ENCODE measurements at places on chromosomes 1 and 21.

DNA sequence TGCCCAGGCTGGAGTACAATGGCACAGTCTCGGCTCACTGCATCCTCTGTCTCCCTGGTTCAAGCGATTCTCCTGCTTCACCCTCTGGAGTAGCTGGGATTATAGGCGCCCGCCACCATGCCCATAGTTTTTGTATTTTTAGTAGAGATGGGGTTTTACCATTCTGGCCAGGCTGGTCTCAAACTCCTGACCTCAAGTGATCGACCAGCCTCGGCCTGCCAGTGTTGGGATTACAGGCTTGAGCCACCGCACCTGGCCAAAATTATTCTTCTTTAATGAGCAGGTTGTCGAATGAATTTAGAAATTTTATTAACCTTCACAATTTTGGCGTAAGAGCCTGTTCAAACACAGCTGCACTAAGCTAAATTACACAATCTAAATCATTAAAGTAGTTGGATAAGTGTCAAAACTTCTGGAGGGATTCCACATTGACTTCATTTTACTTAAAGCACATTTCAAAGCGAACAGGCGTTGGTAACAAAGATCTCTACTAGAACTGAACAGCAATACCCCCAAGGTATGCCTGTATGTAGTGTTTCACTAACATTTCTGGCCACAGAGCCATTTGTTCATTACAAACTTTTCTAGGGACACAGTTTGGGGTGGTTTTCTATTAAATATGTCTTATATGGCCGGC lies 5.2 kb upstream of the CTH start:
- no peak for DNase-seq

DNA sequence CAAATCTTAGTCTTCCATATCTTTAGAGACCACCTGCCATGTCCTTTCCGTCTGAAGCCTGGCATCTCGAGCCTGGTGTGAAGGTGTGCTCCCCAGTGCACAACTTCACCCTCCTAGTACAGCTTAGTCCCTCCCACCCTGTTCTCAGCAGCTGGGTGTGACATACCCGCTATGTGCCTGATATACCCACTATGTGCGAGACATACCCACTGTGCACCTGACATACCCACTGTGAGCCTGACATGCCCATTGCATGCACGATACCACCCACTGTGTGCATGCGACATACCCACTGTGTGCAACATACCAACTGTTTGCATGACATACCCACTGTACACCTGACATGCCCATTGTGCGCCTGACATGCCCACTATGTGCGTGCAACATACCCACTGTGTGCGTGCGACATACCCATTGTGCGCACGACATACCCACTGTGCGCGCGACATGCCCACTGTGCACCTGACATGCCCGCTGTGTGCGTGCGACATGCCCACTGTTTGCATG lies 3.0 kb upstream of the RRP1 start:
- DNase-seq = no peak

DNA sequence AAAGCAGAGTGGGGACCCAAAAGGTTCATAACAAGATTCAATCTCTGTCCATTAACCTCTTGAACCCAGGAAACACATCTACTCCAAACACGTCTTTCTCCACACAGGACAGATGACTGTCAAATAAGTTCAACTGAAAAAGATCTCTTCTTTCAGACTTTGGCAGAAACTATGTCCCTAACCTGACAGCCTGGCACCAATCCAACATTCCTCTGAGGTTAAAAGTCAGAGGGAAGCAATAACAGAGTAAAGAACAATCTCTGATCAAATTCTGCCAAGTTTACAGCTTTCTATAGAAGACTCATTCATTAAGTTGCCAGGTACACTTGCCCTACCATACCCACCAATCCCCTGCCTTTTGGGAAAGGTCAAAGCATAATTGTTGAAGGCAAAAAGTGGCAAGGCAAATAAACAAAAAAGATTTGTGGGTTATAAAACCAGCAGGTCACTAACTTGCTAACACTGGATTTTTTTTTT lies 31.9 kb downstream of the OTUD7B start:
- no peak for DNase-seq

DNA sequence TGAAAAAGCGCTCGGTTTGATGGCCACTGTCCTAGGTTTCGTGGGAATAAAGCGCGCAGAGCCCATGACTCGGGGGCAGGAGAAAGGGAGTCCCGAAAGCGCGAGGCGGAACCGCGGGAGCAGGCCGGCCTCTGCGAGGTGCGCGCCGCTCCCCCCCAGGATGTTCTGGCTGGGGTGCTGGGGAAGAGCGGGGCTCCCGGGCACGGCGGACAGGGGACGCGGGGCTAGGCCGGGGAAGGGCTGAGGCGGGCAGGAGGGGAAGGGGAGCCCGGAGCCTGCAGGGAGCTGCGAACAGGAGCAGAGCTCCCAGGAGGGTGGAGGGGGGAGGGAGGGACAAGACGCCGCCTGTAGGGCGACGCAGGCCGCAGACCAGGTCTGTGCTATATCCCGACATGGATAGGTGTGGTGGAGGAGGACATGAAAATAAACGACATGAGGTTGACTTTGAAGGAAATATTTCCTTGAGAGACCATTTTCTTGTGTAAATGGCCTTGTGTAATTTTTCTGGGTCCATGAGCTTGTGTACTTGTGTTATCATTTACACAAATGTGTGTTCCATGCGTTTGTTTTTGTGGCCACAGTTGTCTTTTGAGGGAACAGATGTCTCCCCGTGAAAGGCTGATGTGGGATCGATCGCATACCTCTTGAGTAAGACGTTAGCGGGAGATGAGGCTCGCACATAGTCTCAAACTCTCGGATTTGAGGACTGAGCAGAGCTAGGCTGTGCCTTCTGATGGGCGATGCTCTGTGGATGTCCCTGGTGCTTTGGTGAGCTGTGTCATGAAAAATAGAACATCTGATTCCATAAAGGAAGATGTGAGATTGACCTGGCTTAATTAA lies 1.3 kb downstream of the PCNT start:
- no peak for DNase-seq

DNA sequence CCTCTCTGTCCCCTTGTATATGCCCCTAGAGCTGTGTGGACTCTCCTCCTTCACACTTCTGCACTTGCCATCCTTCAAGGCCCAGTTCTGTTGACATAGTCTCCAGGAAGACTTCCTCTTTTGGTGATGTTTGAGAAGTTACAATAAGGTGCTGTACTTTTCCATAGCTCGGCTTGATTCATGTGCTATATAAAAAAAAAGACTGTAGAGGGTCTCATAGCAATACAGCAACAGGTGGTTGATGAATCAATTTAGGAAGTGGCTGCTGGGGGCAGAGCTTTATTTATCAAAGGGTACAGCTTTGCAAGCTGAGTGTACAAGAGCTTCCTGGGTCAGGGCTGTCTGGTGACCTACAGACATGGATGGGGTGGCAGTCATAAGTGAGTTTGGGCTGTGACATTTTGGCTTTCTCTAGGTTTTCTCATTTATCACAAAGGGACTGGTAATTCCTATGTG lies 102.7 kb downstream of the RUNX1 start:
- DNase-seq = no peak

GRCh38 chr1:180951836-180952656 lies 39.3 kb downstream of the KIAA1614 start:
- no peak for DNase-seq

GRCh38 chr1:155522069-155522468 lies 40.5 kb downstream of the ASH1L start:
- DNase-seq = no peak

GRCh38 chr1:25640646-25641328 lies 24.2 kb downstream of the MAN1C1 start:
- DNase-seq = no peak

- DNase-seq = no peak
Observed at GRCh38 chr1:45982359-45982758, 150.1 kb downstream of the PIK3R3 start.

DNA sequence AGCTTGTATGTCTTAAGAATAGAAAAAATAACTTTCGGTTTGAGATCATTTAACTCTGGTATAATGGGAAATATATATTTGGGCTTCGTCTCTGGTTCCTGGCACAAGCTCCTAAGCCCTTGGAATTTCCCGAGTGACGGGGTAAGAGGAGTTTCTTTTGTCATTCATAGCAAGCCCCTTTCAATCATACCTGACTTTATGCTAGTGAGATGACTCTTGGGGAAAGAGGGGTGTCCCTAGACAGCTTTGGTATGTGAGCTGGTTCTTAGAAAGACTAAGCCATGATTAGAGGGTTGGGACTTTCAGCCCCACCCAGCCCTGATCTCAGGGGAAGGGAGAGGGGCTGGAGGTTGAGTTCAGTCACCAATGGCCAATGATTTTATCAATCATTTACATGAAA lies 13.9 kb upstream of the MTARC1 start:
- DNase-seq = no peak

GRCh38 chr1:240232530-240232929 lies 140.8 kb downstream of the FMN2 start:
- no peak for DNase-seq

DNA sequence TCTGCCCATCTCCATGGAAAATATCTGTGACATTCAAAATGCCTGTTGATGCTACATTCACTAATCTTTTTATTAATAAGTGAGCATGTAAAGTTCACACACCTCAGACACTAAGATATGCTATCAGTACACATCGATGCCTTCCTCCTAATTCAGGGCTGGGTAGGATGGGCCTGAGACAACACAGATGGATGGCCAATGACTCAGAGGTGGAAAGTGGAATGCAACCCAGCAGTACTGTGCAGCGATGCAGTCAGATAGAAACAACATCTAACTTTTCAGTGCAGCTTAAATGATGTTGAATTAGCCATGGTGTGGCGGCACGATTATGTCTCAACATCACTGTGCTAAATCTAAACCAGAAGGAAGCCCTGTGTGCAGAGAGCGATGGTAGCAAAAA lies 161.6 kb upstream of the KCNJ15 start:
- no peak for DNase-seq

DNA sequence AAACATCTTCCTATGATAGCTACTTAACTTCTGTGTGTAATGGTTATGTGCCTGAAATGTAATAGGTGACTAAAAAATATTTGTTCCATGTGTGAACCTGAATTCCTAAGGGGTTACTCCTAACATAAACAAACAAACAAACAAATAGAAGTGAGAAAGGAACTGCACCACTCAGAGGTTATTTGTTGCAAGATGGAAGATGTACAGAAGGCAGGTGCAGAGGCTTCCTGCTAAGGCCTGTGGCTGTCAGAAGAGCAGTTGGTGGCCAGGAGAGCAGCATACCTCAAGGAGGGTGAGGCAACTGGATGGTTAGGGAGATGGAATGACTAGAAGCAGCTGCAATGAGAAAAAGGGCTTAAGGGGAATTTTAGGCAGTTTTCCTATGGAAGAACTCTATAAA lies 940.6 kb downstream of the TTLL7 start:
- no peak for DNase-seq

GRCh38 chr1:165899461-165899941 lies 72.1 kb downstream of the UCK2 start:
- no peak for DNase-seq

DNA sequence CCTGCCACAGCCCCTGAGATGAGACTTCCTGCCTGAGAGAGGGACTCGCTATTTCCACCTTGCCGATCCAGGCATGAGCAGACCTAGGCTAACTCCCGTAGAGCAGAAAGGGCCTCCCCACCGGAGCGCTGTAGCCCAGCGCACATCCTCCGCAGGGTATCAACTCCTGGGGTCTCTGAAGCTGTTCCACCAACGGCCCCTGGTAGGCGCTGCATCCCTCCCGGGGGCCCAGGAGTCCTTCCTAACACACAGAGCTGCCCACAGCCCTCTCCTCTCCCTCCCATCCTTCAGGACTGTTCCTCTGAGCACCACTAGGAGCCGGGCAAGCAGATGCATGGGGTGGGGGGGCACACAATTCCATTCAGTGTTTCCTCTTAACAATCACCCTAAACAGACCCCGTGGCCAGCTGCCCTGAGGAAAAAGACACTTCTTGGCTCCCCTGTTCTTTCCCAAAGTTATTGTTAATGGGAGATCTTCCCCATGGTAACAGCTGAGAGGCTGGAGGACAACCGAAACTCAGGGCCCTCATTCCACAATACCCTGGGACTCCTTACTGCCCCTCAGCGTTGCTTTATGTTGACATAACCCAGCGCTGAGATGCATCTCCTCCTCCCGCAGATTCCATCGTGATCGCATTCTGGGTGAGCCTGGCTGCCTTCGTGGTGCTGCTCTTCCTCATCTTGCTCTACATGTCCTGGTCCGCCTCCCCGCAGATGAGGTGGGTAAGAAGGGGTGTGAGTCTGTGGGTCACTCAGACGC lies 7.5 kb downstream of the MRAP start:
- no peak for DNase-seq

DNA sequence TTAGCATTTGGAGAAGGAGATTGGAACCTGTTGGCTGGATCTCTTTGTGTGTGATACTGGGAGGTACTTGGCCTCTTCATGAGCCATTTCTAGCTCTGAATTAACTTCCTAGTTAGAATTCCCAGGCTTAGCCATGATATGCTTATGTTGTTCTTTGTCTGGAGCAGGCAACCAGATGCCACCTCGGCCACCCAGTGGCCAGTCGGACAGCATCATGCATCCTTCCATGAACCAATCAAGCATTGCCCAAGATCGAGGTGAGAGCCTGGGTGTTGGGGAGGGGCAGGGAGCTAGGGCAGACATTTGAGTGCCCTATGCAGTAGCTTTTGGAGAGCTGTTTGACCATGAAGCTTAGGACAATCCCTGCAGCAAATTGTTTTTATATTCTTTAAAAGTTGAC lies 26.5 kb upstream of the PIGV start:
- DNase-seq = no peak

DNA sequence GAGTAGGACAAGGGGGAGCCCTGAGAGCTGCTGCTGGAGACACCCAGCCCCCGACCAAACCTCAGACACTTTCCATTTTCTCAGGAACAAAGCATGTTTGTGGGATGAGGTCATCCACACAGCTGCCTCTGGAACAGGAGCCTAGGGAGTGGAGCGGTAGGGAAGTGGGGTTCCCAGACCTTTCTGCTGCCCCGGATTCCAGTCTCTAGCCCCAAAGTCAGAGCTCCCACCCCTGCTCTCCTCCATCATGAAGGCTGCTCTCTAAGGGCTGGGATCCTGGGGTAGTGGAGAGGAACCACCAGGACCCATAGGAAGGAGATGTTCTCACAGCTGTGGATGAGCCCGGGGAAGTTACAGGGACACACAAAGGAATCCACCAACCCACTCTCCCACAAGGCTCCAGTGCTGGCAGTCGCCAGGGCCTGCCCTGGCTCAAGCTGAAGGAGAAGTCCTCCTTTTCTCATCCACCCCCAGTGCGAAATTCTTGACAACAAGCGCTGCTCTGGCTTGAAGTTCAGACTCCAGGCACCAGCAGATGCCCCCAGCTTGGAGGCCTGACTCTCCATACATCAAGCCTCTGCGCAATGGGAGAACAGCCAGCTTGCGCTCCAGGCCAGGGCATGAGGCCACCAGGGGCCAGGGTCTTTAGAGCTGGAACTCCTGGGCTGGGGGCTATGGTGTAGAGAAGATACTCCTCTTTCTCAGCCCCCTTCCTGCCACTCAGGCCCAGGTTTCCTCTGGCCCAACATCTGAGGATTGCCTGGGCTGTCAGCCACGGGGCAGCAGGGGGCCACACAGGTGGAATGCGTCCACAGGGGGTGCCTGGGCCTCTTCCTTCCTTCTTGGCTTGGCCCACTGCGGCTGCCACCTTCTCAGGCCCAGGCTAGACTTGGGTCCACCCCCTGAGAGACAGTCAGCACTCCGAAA lies 4.5 kb downstream of the FHL3 start:
- DNase-seq = no peak
